Activated CD4-positive, alpha-beta T cell treated with anti-CD3 and anti-CD28 coated beads for 1 hour (primary cell): ENCODE measurements at places on chromosomes 16 and 17.

- no peak for DNase-seq
Measured at GRCh38 chr17:81095383-81095762, 60.4 kb downstream of the BAIAP2 start.

DNA sequence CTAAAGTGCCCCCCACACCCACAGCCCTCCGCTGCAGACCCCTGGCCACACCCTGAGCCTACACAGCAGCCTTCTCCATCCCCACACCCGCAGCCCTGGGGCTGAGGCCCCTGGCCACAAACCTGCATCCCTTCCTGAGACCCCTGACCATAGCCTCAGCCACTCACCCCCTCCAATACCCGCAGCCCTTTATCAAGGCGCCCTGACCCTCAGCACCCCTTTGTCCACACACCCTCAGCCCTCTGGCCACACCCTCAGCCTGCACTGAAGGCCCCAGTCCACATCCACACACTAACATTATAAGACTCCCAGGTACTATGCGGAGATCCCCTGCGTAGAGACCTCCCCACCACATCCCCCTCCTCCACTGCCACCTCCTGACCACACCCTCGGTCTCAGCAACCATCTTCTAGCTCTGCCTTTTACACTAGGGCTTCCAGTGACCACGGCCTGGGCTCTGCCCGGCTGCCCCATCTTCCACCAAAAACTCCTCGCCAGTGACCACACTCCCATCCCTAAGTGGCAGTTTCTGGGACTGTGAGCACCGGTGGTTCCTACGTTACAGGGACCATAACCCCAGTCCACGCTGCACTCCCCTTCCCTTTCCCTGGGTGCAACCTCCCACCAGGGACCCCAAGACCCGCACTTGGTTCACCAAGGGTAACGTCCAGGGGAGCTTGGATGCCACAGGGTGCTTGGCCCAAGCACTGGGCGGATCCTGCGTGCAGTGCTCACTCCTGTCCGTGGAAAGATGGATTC, 818 bp downstream of the TPPP3 start:
- DNase-seq = no peak

DNA sequence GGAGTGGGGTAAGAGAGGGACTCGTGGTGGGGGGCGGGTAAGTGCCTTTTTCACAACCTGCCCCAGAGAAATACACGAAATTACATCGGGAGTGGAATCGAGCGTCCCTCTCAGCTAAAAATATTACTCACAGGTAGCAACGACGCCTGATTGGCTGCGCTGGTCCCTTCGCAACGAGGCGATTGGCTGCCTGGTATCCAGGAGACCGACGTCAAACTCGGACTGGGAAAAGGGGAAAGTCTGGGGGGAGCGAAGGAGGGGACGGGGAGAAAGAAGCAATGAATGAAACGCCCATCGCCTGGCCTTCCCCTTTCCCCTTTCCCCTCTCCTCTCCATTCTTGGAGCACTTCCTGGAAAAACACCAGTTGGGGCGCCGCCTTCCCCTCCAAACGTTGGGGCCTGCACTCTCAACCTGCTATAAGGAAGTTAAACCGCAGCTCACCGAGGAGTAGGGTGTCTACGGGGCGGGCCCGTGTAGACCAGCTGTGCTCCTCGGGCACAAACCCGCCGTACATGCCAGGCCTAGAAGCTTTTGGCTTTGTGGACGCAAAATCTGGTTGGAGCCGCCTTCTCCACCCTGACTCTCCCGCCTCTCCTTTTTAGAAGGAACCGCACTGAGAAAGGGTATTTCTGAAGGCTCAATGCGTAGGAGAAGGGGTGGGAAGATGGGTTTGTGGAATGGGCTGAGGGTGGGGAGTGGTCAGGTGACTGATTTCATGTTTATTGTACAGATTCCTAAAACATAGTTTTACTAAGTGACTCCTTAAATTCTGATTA, 1.4 kb upstream of the TOB1 start:
- DNase-seq = peak; percentile 71

- DNase-seq = no peak
Measured at GRCh38 chr17:73430165-73430680, 118.4 kb upstream of the CDC42EP4 start.

DNA sequence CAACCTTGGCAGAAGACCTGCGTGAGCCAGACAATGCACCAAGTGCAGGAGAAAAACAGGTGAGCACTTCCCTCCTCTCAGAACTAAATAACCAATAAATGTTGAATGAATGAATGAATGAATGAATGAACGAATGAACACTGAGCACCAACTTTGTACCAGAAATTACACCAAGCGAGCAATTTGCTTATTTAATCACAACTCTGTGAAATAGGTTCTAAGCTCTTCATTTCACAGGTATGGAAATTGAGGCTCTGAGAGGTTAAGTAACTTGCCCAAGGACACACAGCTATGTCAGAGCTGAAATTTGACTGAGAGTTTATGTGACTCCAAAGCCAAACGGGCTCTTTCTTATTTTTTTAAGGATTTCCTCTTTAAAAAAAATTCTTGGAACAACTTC, 38.0 kb downstream of the TMEM132E start:
- DNase-seq = no peak

DNA sequence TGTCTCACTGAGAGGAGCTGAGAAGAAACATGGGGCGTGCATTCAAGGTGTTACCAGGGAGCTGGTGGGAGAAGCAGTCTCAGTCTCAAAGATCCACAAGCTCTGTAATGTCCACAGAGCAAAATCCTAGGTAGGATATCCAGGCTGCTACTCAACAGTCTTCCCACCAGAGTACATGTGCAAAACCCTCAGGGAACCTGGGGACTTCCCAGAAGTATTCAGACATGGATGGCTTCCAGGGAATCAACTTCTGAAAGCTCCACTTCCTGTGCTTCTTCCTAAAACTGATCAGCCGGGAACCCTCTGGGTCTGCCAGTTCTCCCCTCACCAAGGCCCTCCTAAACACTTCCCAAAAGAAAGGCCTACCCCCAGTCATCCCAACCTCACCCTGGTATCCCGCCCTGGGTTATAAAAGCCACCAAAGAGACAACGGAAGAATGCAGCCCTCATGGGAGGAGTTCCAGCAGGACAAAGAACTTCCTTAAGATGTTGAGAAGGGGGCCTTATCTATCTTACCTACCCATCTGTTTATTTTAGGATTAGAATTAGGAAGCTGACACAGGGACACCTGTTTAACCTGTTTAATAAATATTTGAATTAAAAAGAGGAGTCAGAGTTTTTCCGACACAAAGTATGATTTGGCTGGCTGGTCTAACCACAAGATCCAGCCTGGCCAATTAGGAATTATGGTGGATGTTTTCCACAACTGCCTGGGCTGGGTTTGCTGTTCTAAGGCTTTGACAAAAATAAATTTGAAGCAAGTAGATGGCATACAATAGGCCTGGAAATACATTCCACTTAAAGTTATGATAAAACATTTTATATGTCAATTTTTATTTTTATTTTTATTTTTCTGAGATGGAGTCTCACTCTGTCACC, 37.0 kb downstream of the CUEDC1 start:
- DNase-seq = no peak

- DNase-seq = peak; percentile 52
Measured at GRCh38 chr17:4881761-4882555, 17.4 kb upstream of the C17orf107 start.

GRCh38 chr17:54906683-54907082, 6.0 kb downstream of the TOM1L1 start:
- DNase-seq = no peak

- no peak for DNase-seq
Measured at GRCh38 chr16:14071576-14072271, 605 bp downstream of the MRTFB start.

- no peak for DNase-seq
Measured at GRCh38 chr17:18176176-18176575, 7.5 kb upstream of the ALKBH5 start.

DNA sequence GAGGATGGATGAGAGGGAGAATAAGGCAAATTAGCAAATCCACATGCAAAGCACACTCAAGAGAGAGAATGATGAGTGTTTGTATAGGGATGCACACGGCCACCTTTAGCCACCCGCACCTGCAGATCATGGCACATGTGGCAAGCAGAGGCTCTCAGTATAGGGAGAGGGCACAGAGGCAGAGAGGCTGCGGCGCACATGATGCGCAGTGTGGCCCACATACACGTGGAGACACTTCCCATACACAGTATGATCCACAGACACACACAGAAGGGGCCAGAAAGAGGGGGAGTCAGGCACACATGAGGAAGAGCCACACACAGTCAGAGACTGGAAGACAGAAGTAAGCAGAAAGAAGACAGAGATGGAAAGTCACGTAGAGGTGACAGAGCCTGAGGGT, 6.5 kb upstream of the CHD3 start:
- DNase-seq = no peak

DNA sequence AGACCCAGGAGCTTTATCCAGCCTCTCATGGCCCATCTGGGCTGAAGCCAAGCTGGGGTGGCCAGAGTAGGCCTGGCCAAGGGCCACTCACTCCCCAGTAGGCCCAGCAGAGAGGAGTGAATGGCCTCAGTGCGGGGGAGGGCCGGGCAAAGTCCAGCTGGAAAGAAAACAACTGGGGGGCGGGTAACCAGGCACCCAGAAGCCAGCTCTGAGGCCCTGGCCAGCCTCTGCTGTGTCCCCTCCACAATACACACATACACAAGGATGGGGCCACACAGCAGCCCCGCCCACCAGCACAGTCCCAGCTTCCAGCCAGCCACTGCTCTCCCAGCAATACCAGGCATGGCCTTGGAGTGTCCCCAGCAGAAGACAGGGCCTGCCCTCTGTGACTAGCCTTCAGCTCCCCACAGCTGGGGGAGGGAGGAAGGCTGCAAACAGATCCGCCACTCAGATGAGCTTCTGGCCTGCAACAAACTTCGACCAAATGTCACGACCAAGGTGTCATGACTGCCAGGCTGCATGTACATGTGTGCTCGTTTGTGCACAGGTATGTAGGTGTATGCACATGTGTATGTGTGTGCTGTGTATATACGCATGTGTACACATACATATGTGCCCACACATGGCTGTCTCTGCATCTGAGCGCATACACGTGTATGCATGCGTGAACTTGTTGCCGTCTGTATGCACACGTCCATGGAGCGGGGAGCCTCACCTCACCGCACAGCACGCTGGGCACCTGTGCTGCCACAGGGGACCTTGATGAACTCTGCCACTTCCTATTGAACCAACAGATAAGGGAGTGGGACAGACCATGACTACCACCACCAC, 5.0 kb downstream of the CARHSP1 start:
- DNase-seq = no peak

GRCh38 chr17:7548585-7549400, at the start of gene TNFSF12:
TSS of gene TNFSF12 (plus strand) at chr17:7549058. CDS start at chr17:7549154, 96 bp downstream.
- DNase-seq = no peak

- peak; percentile 11 for DNase-seq
Measured at GRCh38 chr16:84144209-84144858, 643 bp downstream of the HSDL1 start.

GRCh38 chr16:1639282-1639681, 27.1 kb downstream of the CRAMP1 start:
- no peak for DNase-seq

- no peak for DNase-seq
Measured at GRCh38 chr17:19533718-19534561, at the start of gene SLC47A1. TSS of gene SLC47A1 (plus strand) at chr17:19533854. CDS start at chr17:19533940, 86 bp downstream.

GRCh38 chr16:67648764-67649407, 3.9 kb downstream of the CARMIL2 start:
- no peak for DNase-seq

DNA sequence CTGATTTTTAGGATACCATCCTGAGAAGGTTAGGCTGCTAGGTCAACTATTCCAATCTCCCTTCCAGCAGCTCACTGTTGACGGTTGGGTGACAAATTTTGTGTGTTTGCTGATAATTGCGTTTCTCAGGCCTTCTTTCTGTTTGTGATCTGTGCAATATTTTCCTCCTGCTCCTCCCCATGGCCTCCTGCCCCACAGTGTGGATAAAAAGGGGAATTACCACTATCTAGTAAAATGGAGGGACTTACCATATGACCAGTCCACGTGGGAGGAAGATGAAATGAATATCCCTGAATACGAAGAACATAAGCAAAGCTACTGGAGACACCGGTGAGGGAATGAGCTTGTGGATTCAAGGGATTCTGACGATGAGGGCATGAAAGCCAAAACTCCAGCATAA, 9.2 kb downstream of the CHD3 start:
- DNase-seq = no peak

GRCh38 chr16:57866529-57866918, 64.2 kb upstream of the KIFC3 start:
- DNase-seq = no peak

- no peak for DNase-seq
Measured at GRCh38 chr16:85687651-85688471, 893 bp downstream of the GINS2 start.

DNA sequence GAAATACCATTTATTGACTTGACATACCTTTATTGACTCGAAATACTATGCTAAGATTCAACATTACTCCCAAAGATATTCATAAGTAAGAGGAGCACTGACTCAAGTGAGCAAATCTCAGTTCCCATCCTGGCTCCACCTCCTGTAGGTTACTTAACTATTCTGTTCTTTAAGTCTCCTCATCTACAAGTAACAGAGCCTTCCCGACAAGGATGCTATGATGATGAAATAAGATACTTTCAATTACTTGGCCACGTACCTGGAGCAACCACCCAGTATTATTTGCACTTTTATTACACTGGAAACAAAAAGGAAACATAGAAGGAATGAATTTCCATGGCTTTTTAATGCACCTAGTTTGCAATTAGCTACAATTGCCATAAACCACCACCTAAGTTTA, 16.3 kb downstream of the KANSL1 start:
- no peak for DNase-seq

DNA sequence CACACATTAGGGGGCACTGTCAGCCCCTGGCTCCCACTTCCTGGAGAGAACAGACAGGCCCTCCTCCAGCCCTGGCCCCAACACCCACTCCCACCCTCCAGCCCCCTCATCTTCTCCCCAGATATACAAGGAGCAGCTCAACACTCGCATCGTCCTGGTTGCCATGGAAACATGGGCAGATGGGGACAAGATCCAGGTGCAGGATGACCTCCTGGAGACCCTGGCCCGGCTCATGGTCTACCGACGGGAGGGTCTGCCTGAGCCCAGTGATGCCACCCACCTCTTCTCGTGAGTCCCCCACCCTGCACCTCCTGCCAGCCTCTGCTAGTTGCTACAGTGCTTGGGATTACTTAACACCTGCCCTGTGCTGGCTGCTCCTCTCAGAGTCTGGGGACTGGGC, 14.4 kb downstream of the ADAM11 start:
- no peak for DNase-seq

DNA sequence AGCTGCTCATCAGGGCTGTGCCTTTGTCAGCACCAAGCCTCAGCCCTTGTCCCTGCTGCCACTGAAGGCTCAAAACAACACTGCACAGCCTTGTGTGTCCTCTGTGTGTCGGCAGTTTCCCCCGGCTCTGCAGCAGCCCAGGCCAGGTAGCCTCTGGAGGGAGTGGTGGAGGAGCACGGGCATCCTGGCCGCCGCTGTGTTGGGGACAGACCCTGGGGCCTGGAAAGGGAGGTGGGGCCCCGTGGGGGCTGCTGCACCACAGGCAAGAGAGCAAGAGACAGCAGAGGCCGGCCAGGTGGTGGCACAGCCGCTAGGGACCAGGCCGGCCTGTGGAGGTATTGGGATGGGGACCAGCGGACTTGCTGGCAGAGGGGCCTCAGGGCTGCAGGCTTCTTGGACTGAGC, 96.9 kb upstream of the ZNF750 start:
- DNase-seq = no peak

GRCh38 chr17:44827863-44828262, 2.2 kb downstream of the GJC1 start:
- no peak for DNase-seq
